ENCODE measurements at places on chromosomes 5 and 9.

GRCh38 chr5:107639990-107640389 is 30.7 kb downstream of the EFNA5 start:
- no peak for DNase-seq

DNA sequence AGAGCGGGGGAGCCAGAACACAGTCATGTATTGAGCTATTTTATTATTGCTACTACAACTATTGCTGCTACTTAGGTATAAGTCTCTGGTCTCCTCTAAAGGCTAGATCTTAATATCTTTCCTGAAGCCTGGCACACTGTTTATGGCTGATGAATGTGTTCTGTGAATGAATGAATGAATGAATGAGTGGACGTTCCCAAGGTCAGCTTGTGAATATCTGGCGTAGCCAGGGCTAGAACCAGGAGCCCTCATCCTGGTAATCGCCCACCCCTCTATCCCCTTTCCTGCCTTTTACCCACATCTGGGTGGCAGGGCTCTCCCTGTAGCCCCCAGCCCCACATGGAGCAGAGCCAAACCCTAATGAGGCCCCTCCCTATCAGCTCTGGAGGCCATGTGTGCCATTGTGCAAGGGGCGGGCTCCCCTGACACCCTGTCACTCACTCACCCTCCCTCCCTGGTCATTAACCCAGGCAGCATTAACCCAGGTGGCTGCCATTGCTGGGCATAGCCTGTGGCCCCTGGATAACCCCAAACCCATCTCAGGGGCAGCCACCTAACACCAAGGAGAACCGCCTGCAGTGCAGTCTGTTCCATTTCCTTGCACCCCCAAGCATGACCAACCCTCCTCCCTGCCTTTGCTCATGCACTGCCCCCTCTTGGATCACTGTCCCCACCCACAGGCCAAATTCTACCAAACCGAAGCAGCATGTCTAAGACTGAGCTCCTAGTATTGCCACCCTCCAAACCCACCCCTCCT is 2.0 kb upstream of the AKNA start:
- DNase-seq: no peak

- DNase-seq: no peak
These were observed 137.3 kb downstream of the PHF2 start for GRCh38 chr9:93713716-93714115.

- no peak for DNase-seq
These were observed 38.4 kb downstream of the EGR1 start for GRCh38 chr5:138503487-138504270.

- DNase-seq: no peak
These were observed 65.6 kb downstream of the CDK5RAP2 start for GRCh38 chr9:120514405-120514804.

DNA sequence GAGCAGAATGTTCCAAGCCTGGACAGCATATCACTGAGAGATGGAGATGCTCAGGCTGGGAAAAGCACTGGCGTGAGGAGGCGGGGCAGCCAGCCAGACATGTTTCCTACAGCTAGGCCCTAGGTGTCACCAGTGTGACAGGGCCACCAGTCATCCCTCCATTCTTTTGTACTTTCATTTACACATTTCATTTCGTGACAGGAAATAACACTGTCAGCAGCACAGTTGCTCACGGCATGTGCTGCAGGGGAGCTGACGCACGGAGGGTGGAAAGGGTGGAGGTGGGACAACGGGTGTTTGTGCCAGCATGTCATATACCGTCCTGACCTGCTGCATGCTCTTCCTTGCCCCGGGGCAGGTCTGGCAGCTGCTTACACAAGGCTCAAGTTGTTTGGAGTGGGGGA is 14.8 kb upstream of the CEMIP2 start:
- no peak for DNase-seq

- no peak for DNase-seq
These were observed 908.6 kb upstream of the EDIL3 start for GRCh38 chr5:85293145-85293785.

DNA sequence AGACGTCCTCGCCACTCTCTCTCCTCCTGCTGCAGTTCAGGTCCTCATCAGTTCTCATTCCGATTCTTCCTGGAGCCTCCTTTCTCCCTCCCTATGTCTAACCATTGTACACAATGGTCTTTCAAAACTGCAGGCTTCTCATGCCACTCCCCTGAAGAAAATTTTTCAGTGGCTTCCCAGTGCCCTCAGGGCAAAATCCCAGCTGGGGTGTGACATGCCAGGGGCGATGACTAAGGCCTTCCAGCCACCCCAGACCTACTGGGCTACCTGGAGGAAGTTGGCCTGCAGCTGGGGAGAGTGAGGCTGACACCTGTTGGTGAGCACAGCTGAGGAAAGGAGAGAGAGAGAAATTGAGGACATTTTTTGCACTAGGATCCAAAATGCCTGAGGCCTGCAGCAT is 65.2 kb downstream of the SREK1 start:
- DNase-seq: no peak

All from hypothalamus (tissue), 51 donors.